ENCODE measurements at places on chromosomes 7 and 10.

DNA sequence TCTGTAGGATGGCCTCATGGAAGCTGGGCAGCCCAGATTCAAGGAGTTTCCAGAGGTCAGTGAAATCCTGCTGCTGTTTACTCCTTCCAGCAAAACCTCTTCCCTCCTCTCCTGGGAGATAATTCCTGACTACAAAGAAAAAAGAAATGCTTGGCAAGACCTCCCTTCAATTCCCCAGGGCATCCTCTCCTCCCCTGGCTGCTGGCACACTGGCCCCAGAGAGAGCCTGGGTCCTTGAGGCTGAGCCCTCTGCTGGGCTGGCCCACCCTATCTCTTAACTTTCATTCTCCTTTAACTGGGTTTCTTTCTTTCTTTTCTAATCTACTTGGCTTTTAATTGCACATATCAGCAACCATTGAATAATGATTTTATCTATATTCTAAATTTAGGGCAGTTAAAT is 7.7 kb downstream of the DRGX start:
- DNase-seq: no peak

DNA sequence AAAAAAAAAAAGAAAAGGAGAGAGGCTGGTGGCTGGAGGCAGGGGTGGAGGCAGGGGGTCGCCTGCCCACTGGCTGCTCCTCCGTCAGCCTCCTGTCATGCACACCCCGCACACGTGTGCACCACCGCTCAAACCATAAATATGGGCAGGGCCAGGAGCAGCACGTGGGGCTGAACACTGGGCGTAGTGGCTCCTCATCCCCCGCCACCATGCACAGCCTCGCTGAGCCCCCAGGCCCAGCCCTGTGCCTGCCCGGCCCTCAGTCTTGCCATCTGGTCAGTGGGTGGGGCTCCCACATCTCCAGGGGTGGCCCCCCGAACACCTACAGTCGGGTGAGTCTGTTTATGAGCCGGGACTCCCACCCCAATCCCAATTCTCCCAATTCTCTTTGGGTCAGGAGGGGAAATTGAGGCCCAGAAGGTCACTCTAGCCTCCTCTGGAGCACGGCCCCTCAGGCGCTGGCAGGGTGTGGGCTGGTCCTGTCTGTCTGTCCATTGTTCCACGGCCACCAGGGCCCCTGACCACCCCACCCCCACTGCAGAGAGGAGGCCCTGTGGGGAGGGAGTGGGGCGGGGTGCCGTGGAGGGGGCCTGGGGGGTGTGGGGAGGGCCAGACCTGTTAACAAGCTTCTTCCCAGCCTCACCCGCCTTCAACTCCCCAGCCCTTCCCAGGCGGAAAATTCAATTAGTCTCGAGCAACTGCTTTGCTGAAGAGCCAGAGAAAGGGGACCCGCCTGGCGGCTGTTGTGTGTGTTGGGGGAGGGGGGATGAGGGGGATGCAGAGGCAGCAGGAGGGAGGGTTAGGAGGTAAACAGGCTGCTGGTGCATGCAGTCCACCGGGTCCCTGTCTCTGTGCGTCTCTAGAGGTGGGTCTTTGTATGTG is 19.5 kb upstream of the GRIFIN start:
- DNase-seq: no peak

DNA sequence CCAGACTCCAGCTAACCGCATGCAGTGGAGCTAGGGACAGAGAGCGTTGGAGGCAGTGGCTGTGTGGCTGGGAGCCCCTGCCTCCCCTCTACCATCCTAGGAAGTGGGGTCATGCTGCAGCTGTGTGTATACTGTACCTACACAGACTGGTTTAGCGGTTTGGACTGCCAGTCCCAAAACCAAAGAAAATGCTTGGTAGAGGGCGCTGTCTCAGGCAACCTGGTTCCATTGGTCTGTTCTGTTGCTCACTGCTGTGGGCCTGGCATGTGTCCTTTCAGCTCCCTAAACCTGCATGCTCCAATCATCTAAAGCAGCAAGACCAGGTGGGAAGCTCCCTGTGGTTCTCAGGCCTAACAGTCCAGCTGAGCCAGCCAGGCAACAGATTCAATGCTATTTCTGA is 4.5 kb downstream of the RBP4 start:
- DNase-seq: no peak

- no peak for DNase-seq
Observed at GRCh38 chr7:47453093-47454061, 128.5 kb downstream of the TNS3 start.

DNA sequence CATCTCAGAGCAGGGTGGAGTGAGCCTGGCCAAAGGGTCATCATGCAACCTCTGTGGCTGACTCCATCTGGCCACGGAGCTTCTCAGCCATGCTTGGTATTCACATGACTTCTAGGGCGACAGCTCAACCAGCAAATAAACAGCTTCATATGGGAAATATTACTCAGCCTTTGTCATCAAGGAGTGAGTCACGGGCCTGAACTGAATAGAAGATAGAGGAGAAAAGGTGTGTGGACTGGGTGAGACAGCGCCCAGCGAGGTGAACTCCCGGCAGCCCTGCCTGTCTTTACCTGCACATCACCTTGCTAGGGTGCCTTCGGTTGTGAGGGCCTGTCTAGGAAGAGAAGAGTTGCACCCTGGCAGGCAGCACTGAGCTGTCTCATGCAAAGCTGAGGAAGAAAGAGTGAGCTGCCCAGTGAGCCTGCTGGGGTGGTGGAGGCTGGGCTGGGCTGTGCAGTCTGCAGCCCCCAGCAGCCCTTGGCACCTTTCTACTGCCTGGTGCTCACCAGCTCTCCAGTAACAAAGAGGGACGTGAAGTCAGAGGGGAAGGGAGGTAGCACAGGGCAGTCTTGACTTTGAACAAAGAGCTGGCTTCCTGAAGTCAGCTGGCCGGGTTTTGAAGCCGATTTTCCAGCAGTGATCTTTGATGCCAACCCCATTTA is 114.2 kb downstream of the EGFR start:
- DNase-seq: no peak

GRCh38 chr7:84953234-84953633 is 233.6 kb downstream of the SEMA3D start:
- DNase-seq: no peak

DNA sequence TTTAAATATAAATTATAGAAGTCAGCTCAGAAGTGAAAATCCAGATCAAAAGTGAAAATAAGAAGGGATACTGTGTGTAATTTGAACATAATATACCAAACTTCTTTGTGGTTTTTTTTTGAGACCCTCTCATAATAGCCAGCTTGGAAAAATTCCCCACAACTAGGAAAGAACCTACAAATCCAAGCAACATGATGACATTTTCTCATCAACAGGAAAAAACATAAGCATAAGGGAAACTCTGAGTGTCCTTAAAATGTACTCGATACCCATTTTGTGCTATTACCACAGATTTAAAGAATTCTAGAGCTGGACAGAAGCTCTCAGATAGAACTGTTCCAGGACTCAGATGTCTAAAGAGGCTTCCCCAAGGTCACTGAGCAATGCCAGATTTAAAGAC is 214.8 kb upstream of the KLF14 start:
- DNase-seq: no peak

GRCh38 chr10:57145548-57145947 is 784.5 kb upstream of the ZWINT start:
- no peak for DNase-seq

- DNase-seq: no peak
Observed at GRCh38 chr10:101848894-101849351, 5.3 kb upstream of the KCNIP2 start.

- no peak for DNase-seq
Observed at GRCh38 chr10:34824870-34825269, 9.8 kb upstream of the PARD3 start.

- DNase-seq: no peak
Observed at GRCh38 chr7:129642871-129643549, 31.5 kb downstream of the NRF1 start.

GRCh38 chr7:101121991-101122932 is 4.6 kb upstream of the SERPINE1 start:
- no peak for DNase-seq

GRCh38 chr10:31758495-31758894 is 170.1 kb downstream of the ARHGAP12 start:
- no peak for DNase-seq

- DNase-seq: no peak
Observed at GRCh38 chr7:44750921-44751571, 2.4 kb downstream of the ZMIZ2 start.

GRCh38 chr7:50779427-50779826 is 3.3 kb downstream of the GRB10 start:
- DNase-seq: no peak

- DNase-seq: no peak
Observed at GRCh38 chr7:154832557-154833138, 170.3 kb downstream of the PAXIP1 start.

DNA sequence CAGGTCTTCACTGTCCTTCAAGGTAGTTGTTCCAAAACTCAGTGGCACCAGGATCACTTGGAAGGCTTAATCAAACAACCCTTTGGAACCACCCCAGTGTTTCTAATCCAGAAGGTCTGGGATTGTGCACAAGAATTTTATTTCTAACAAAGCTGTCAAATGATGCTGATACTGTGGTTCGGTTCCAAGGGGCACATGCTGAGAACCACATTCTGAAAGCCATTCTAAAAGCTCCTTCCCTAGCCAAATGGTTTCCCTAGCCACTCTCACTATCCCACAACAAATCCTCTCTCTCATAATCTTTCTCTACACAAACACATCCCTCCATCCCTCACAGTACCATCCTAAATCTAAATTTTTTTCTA is 52.1 kb downstream of the MACC1 start:
- no peak for DNase-seq

DNA sequence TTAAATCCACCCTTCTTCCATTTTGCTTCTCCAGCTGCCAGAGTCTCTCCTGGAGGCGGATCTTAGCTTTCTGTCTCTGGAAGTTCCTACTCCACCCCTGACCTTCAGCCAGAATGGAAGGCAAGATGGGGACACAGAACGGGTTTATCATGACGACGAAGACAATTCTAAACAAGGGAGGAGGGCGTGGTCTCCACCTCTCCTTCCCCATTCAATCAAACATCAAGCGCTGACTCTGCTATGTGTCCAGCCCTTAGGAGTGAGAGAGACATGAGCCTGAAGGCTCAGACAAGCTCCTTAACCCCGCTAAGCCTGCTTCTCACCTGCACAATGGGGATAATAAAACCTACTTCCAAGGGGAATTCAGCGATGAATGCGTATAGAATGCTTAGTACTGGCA is 3.1 kb downstream of the CYP17A1 start:
- no peak for DNase-seq

GRCh38 chr7:149826344-149827088 is 11.7 kb upstream of the ZNF862 start:
- DNase-seq: no peak

DNA sequence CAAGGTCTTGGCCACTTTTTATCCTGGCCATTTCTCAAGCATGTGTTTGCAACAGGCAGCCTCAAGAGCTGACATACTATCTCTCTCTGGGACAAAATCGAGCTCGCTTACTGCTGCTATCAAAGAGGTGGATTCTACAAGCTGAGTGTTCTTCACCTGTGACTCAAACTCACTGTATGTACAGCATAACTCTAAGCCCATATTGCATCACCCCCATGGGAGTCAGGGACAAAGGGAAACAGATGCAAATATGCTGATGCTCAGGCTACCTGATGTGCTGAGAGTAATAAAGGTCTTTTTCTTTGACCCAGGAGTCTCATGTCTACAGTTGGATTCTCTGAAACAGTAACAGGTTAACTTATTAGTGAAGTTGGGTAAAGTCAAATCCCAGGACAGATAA is 45.2 kb downstream of the PCLO start:
- DNase-seq: no peak

- no peak for DNase-seq
Observed at GRCh38 chr7:122710916-122711315, 8.2 kb upstream of the RNF148 start.

DNA sequence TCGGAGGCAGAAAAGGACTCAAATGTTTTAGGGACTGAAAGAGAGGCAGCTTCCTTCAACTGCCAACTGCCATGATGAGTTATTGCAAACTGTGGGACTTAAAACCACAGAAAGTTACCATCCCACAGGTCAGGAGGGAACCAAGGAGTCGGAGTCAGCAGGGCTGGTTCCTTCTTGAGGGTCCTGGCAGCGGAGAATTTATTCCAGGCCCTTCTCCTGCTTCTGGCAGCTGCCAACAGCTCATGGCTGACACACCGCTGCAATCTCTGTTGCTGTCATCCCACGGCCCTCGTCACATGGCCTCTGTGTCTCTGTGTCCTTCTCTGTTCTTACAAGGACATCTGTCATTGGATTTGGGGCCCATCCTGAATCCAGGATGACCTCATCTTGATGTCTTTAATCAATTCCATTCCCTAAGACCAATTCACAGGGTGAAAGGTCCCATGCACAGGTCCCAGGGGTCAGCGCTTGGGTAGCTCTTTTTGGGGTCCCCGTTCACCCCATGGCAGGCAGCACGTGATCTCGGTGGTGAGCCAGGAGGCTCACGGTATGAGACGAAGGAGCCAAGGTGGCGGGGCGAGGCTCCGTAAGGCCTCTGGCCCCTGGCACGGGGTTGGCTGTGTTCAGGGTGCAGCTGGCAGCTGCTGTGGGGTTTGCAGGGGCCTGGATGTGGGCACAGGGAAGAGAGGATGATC is 27.4 kb upstream of the PSMG3 start:
- DNase-seq: no peak

GRCh38 chr7:137003566-137003965 is 135.1 kb downstream of the CHRM2 start:
- DNase-seq: no peak

DNA sequence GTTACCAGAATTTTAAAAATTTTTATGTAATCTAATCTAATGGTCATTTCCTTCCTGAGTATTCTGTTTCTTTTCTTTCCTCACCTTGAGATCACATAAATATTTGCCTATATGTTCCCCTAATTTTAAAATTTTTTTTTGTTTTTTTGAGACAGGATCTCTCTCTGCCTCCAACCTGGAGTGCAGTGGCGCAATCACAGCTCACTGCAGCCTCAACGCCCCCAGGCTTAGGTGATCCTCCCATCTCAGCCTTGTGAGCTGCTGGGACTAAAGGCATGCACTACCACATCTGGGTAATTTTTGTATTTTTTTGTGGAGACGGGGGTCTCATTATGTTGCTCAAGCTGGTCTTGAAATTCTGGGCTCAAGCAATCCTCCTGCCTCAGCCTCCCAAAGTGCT is 4.1 kb upstream of the PROSER2 start:
- DNase-seq: no peak

DNA sequence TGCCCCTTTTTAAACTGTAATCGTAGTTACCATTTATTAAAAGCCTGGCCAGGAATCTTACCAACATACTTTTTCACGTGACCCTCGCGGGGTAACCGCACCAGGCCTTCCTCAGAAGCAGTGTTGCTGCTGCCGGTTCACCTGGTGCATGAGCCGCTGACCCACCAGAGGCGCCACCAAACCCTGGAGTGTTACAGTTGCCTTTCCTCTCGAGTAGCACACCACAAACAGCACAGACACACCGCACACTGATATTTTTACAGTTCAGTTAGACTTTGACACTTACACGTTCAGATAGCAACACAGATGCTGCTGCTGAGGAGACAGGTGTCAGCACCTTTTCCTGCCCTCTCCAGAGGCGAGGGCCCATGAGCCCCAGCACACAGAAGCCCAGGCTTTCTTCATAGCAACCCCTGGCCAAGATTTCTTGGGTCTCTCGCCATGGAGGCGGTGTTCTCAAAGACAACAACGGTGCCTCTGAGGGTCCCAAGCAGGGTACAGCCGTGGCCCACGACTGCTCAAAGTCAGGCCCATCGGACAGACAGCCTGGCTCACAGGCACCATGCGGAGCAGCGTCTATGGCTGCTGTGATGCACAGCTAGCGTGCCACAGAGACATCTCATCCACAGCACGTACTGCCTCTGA is 123.1 kb downstream of the DIP2C start:
- no peak for DNase-seq

Data from amygdala (tissue), 56 donors.